ENCODE measurements at places on chromosomes 13 and 19.

DNA sequence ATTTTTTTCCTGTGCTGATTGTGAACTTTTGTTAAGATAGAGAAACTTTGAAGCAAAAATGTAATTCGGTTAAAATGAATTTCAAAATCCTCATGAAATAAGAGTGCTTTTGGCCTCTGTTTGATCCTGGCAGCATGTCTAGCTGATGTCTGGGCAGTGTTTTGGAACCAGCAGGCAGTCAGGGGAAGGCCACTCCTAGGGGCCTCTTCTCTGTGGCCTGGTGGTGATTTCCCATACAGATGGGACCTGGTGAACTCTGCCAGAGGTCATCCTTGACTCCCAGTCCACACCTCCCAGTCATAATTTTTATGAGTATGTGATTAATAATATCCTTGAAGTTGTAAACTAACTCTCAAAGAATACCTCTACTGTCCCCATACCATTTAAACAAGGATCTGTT, 226.6 kb downstream of the PCCA start:
- no peak for DNase-seq

DNA sequence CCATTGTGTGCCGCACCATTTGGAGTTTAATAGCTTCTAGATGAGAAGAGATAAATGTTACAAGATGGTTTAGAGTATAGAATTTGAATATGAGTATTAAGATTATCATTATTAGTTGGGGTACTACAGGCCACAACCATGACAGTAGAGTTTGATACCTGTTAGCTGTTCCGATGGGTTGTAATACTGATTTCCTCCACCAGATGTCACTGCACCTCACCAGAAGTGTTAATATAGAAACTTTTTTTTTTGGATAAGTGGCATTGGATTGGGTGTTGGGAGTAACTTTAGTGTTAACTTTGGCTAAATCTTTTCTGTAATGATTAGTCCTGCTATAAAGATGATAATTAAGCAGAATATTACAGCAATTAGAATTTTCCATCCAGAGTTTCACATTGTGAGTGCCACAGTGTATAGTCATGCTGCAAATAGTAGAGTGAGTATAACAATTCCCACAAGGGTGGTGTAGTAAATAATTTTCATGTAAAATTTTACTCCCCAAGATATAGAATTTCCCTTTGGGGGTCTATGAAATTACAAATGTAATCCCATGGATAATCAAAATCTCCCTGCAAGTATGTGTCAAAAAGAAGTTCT, 56.3 kb downstream of the PSG3 start:
- DNase-seq, result no peak

- DNase-seq, result no peak
These were observed 1.1 kb upstream of the FAM124A start for GRCh38 chr13:51221108-51221507.

GRCh38 chr13:79919091-79919490, 421.8 kb downstream of the SPRY2 start:
- DNase-seq, result no peak

DNA sequence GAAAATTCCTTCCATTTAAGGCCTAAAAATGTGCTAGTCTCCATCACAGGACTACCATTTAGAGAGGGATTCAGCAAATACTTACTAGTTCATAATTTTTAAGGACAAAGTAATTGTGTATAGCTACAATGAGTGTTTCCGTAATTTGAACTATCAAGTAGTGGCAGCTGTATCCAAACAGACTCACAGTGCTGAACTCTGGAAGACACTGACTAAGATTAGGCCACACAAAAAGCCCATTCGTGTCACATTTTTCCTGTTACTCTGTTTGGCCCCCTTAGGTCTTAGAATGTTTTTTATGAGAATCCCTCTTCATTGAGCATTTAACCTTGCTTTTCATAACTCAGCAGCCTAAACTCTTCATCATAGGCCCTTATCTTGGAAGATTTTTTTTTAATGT, 731.2 kb upstream of the PCDH9 start:
- DNase-seq, result no peak

DNA sequence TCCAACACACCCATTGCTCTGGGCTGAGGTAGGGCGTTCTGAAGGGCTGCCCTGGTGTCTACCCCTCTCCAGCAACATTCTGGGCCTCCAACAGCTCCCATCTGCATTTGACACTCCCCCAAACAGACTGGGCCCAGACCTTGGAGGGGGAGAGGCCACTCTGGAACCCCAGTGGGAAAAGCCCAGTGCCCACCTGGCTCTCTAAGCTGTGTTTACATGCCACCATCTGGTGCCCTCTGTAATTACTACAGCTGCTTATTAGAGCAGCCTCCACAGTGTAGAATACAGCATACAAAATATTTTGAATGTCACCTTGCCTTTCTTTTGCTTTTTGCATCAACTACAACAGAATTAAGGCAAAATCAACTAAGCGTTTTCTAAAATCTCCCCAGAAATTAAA, 35.8 kb upstream of the TM9SF2 start:
- no peak for DNase-seq

DNA sequence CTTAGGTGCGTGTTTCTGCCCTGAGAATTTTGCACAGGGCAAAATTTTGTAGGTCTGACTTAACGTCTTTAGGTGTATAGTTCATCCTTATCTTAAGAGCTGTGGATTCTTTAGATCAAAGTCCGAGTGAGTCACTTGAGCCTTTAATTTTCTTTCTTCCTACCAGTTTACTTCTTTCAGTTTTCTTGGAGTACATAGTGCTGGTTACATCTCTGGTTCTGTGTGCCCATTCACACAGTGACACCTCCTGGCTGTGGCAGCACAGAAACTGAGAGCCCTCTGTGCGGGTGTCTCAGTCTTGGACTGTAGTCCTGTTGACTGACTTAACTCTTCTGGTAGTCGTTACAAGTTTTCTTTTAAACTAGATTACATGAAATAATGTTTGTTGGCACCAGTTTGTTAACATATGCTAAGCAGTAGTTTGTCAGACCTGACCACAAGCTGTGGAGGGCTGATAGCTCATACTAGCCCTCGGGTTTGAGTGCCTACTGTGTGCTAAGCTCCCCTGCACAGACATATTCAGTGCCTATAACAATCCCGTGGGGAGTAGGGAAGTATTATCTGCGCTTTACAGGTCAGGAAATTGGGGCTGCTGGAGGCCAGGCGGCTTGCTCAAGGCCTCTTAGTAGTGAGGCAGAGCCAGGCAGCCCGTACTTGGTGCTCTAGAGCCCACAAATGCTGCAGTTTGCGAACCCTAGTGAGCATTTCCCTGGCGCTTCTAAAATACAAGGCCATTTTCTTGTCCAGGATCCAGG, 1.6 kb downstream of the GATAD2A start:
- no peak for DNase-seq

- no peak for DNase-seq
These were observed 37.3 kb downstream of the SMARCA4 start for GRCh38 chr19:10998045-10998533.

GRCh38 chr13:27353166-27353583, 71.2 kb upstream of the GTF3A start:
- no peak for DNase-seq

GRCh38 chr13:51825165-51825592, 19.8 kb downstream of the TMEM272 start:
- DNase-seq, result no peak

GRCh38 chr19:50510700-50511068, 307 bp downstream of the JOSD2 start:
- no peak for DNase-seq

DNA sequence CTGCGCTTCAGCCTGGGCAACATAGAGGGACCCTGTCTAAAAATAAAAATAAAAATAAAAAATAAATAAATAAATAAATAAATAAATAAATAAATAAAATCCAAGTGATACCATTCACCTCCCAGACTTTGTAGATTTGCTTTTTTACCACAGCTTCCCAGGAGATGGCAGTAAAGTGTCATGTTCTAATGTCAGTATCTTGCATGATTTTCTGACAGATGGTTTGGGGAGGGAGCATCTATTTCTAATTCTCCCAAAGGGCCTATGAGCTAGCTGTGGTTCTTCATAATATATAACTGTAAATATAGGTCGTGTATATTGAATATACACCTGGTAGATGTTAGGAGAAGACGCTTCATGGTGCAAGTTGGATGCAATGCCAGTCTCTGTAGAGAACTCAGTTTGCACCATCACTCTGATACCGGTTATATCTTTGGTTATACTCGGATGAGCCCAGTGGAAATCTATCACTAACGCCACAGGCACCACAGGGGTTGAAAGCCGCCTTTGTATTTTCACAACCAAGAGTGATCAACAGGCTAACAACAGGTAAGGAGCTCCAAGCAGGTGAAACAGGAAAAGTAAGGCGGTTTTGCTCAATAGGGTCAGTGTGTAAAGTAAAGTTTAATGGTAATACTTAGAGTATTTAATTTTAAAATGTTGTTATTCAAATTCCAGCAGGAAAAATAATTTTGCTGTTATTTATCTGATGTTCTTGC, 13.9 kb downstream of the APLP1 start:
- DNase-seq, result no peak

GRCh38 chr19:1082165-1082927, 12.8 kb downstream of the POLR2E start:
- DNase-seq, result no peak

GRCh38 chr19:53875602-53876325, 6.2 kb upstream of the PRKCG start:
- DNase-seq, result no peak

DNA sequence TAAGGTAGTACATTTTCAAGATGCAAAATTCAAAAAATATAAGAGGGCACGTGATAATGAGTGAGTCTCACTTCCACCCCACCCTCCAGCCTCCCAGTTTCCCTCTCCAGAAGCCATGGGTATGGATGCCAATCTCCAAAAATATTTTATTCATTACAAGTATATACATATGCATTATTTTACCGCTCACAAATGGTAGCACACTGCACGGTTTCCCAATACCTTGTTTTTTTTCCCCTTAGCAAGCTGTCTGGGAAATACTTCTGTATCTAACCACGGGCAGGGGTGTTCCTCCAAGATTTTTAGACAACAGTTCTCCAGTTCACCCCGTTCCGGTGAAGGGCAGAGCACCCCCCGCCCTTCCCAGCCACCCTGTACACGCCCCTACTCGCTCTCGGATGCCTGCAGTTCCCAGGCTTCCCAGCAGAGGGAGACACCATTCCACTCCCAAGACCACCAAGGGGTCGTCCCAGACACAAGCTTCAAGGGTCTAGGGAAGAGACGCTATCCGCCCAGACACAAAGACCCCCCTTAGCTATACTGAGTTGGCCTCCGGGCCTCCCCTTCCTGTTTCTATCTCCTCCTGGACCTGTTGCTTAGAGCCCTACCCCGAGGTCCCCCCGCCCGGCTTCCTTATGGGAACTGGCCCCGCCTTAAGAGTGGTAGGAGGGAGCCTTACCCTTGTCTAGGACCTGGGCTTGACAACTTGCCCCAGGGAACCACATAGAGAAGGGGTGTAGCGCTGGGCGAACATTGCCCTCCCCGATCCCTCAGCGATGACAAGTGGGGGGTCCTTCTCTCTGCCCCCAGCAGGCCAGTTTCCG, 1.1 kb upstream of the FXYD3 start:
- DNase-seq, result no peak

DNA sequence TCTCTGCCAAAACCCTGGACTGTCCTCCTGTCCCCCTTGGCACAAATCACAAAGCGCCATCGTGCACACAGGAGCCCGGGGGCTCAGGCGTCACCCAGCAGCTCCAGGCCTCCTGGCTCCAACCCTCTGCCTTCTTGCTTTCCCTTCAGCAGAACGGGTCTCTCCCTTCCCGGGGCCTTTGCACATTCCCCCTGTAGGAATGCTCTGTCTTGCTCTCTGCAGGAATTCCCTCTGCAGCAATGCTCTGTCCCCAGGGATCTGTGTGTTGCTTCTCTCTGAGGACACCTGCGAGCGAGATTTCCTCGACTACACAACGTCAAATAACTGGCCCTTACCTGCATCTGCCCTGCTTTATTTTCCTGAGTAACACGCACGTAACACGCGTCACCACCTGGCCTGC, 13.3 kb upstream of the RASA3 start:
- DNase-seq, result no peak

DNA sequence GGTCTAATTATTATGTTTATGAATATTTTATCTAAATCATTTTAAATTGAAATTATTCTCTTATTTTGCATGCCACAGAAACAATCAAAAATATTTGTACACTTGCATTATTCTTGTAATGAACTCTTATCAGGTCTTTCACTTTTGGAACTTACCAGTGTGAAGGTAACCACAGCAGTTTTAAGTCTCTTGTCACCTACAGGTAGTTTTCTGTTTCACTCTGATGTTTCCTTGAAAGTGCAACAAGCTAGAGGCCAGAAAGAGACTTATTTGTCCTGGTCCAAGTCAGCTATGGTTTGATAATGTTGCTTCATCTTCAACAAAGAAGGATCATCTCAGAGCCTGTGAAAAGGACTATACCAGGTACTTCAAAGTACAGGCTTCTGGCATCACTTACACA, 133.4 kb upstream of the NBEA start:
- DNase-seq, result no peak
